ENCODE measurements at places on chromosomes 7 and 10.

DNA sequence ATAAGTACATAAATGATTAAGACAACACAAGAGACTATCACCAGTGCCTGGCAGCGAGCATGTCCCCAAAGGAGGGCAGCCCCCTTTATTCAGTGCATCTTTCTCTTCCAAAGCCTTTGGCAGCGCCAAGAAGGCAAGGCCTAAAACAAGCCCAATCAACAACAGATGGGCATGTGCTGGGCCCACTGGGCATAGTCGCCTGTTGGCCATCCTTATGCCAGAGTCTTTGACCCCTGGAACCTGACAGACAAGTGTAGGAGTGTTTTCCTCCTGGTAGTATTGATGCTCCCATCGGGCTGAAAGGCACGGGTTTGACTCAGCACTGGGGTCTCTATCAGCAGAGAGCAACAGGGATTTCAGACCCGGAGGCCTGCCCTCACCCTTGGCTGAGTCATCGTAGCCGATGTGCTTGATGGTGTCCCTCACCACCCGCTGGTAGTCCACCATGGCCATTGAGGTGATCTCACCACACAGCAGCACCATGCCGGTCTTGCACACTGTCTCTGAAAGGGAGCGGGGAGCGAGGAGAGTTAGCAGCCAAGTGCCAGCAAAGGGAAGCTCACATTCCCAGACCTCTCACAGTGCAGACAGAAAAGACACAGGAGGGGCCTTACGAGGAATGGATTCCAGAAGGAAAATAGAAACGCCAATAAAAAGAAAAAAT is 5.8 kb downstream of the MAT1A start:
- DNase-seq, result no peak

- DNase-seq, result no peak
These were observed 48.9 kb upstream of the DUSP5 start for GRCh38 chr10:110448682-110449418.

DNA sequence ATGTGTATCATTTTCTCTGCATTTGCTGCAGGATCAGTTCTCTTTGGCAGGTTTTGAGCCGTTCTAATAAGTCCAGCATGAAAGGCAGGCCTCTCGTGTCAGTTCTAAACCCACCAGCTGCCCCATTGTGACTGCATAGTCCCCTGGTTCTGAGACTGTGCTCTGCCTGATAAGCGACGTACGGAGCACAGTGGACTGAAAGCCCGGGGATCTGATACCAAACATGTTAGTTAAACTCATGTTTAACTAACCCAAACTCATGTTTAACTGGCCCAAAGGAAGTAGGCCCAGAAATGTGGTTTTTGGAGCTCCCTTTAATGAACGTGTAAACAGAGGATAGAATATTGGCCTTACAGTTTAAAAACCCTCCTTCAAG is 98.0 kb upstream of the PDCD4 start:
- no peak for DNase-seq

GRCh38 chr7:47470567-47471357 is 111.1 kb downstream of the TNS3 start:
- DNase-seq, result no peak

GRCh38 chr10:50885097-50885859 is at the start of gene A1CF:
A1CF (minus strand) TSS chr10:50885627; CDS start chr10:50859940, 25,687 bp downstream.
- no peak for DNase-seq
